ENCODE measurements at places on chromosomes 5 and 9. TPM values are rescaled to one million over a fixed set of nuclear protein-coding genes. Genes with fewer than 3 reads are reported as not detected.
A peak's percentile ranks its signal among the peaks of the same experiment; 100 is the strongest.

Gene IL13
- 3.9 TPM for total RNA-seq

Gene CORO2A
- total RNA-seq = 9.7 TPM

DNA sequence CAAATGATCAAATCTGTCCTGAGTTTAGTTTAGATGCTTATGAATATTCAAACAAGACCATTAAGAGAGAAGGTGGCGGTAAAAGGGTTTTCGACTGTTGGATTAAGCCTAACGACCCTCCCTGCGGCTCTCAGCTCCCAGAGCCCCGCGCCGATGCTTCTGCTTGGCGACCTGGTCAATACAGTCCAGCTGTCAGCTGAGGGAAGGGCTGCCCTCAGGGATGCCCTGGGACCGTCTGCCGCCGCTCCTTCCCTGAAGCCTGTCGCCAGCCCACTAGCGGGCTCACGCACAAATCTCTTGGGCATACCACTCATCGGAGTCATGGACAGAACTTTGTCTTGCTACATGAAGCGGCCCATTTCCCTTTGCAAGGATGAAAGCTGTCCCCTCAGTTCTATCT, 136.6 kb upstream of the RAPGEF1 start:
- no peak for DNase-seq

DNA sequence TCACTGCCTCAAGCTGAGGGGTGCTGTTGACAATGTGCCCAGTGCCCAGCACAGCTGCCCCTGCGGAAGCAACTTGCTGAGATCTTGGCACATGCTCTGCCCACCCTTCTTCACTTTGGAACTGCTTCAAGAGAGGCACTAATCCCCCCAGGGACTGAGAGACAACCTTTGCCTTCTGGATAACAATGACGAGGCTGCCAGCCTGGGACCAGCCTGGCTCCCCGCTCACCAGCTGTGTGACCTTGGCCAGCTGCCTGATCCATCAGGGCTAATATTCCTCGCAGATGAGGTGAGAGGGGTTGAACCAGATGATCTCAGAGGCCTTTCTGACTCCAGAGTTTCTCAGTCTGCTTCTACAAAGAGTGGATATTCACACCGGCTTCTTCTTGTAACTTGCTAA, 81.0 kb downstream of the SHB start:
- DNase-seq = no peak

DNA sequence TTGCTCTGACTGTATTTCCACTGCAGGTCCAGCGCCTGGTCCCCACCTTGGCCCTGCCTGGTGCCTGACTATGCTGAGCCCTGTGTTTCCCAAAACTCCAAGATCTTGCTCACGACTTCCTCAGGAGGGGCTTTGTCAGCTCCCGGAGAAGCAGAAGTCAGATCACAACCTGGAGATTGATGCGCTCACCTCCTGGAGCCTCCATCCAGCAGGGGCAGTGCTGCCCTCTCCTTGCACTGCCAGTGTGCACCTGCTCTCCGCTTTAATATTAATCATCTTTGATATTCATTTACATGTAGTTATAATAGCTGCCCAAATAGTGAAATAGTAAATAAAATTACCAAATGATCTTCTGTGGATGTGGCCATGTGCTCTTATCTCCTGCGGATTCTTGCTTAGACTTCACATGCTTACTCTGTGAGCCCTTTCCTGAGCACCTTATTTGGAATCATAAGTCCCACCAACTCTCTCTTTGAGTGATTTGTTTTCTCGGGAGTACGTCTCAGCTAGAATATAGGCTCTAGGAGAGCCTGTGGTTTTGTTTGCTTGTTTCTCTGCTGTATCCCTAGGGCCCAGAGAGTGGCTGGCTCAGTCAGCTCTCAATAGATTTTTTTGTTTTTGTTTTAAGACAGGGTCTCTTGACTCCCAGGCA, 17.4 kb downstream of the MAML1 start:
- DNase-seq = no peak

GRCh38 chr5:99936911-99937310, 598.3 kb upstream of the FAM174A start:
- no peak for DNase-seq

- DNase-seq = no peak
These were observed 5.8 kb upstream of the HAND1 start for GRCh38 chr5:154483654-154484392.

DNA sequence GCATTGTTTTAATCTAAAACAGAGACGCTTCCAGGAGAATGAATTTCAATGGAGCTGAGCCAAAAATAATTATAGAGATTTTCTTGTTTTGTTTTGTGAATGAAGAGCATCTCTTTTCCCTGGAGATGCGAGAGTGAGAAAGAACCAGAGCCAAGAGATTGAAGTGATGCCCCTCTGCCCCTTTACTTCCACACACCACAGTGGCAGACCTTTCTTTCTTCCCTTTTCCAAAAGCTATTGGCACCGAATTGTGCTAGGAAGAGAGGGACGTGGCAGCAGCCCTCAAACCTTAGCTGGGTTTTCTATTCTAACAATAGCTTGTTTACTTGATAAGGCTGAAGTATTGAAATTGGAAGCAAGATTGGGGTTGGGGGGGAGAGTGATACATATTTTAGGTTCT, 133.0 kb upstream of the TMEM161B start:
- no peak for DNase-seq

Gene DAB2
- total RNA-seq = 0.05 TPM

- DNase-seq = no peak
These were observed 142.0 kb downstream of the ZCCHC7 start for GRCh38 chr9:37262410-37262809.

DNA sequence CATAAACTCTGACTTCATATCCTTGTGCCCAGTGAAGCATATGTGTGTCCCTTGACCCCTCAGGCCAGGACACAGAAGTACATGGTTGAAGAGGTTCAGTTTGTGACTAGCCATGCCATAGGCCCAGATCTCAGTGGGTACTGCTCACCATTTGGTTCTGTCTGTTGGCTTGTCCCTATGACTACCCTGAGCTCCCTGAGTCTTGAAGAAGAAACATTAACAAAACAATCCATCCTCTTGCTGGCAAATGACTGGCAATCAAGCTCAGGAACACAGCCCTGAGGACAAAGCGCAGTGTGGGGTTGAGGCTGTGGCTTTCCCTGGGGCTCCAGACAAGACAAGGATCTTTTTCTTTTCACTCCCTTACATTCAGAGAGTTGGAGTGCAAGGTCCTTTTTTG, 46.3 kb downstream of the TNFAIP8 start:
- DNase-seq = no peak

- DNase-seq = no peak
These were observed 3.5 kb upstream of the PDE4D start for GRCh38 chr5:59897075-59897474.

DNA sequence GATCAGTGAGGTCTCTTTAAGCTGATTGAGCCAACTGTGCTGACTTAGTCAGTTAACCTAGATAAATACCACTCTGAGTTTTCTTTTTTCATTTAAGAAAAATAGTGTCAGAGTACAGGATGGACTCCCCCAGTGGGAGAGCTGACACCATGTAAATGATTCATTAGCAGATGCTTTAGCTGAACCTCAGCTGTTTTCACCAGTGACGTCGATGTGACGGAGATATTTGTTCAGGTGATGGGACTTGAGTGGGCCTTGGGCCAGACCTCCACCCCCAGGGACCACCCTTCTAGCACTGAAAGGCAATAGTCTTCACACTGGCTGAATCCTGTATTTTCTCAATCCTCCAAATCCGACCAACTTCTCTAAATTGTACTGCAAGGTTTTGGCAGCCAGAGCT, 196.1 kb downstream of the GAS1 start:
- DNase-seq = no peak

DNA sequence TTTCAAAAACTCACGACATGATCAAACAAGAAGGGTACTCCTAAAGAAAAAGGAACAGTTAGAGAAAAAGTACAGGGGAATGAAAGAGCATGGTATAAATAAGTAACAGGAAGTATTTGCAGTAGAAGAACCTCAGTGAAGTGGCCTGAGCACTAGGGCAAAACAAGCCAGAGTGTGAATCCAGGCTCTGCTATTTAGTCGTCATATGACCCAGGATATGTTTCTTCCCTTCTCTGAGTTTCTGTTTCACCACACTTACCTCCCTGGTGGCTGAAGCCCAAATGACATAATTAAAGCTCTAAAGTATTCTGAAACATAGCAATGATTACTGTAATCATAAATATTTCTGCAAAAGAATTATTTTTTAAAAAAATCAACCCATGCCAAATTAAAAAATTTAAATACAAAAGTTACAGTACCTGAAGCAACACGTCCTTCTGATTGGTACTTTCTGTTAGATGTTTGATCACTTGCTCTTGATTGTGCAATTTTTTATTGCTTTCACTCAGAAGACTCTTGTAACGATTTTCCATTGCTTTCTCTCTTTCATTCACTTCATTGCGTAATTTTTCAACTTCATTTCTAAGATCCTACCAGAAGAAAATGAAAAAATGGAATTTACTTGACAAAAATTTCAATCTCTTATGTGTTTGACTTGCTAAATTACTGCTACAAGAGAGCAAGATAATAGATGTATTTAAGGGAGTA, 88.9 kb downstream of the CDK5RAP2 start:
- no peak for DNase-seq

GRCh38 chr9:120711841-120712538, 2.3 kb downstream of the MEGF9 start:
- peak; percentile 38 for DNase-seq

GRCh38 chr9:129163753-129164152, 14.3 kb downstream of the IER5L start:
- DNase-seq = no peak

GRCh38 chr5:90390326-90390725, 19.2 kb downstream of the CETN3 start:
- no peak for DNase-seq

Gene NEURL1B
- total RNA-seq = 0.16 TPM

- DNase-seq = peak; percentile 19
These were observed 22.9 kb upstream of the ROPN1L start for GRCh38 chr5:10418654-10419345.

GRCh38 chr9:71514344-71514975, 253.9 kb downstream of the CEMIP2 start:
- DNase-seq = no peak

GRCh38 chr5:88683506-88684135, 199.4 kb downstream of the MEF2C start:
- peak; percentile 51 for DNase-seq

DNA sequence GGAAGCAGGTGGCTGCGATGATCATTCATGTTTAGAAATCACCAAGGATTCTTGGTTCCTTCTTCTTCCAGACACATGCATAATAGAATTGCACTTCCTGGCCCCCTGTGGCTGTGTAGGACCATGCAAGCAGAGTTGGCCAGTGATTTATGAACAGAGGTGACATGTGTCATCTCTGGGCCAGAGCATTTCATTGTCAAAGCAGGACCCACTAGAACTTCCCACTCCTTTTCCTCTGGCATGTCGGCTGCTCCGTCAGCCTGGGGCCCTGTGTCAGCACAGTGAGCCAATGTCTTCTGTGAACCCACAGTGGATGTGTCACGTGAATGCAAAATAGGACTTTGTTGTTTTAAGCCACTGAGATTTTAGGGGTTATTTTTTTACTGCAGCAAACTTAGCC, 59.2 kb downstream of the HSD17B3 start:
- DNase-seq = no peak

GRCh38 chr9:32589083-32589723, 16.2 kb upstream of the NDUFB6 start:
- no peak for DNase-seq

Gene IRX2
- total RNA-seq = not detected

GRCh38 chr5:129689045-129689444, 58.8 kb upstream of the MINAR2 start:
- DNase-seq = no peak
